ENCODE measurements at places on chromosomes 4 and X.

GRCh38 chr4:41746025-41746439 is 2.5 kb downstream of the PHOX2B start:
- DNase-seq = no peak

DNA sequence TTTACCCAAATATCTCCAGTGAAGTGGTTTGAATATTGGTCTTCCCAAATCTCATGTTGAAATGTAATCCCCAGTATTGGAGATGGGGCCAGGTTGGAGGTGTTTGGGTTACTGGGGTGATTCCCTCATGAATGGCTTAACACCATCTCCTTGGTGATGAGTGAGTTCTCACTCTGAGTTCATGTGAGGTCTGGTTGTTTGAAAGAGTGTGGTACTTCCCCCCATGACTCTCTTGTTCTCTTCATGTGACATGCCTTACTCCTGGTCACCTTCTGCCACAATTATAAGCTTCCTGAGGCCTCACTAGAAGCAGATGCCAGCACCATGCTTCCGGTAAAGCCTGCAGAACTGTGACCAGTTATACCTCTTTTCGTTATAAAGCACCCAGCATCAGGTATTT is 32.9 kb upstream of the OTUD4 start:
- DNase-seq = no peak

DNA sequence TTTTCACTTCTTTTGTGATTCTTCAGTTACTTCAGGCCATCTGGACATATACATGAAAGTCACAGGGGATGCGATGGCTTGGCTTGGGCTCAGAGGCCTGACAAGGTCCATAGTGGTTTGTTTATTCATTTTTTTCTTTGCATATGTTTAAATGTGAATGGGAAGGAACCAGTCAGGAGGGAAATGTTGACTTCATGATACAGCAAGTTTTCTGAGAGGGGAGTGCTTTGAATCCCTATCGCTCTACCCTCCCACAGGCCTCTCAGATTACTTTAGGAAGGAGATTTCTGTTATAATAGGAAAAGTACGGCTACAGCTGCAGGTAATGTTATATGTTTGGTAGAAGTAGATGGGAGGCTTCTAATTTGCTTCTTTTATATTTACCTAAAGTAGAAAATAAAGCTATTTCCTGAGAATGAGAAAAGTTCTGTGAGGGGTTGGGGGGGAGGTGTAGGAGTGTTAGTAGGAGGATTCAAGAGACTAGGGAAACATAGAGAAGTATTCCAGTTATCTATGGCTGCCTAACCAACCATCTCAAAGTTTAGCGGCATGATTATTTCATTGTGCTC is 322.9 kb downstream of the RAPGEF2 start:
- no peak for DNase-seq

DNA sequence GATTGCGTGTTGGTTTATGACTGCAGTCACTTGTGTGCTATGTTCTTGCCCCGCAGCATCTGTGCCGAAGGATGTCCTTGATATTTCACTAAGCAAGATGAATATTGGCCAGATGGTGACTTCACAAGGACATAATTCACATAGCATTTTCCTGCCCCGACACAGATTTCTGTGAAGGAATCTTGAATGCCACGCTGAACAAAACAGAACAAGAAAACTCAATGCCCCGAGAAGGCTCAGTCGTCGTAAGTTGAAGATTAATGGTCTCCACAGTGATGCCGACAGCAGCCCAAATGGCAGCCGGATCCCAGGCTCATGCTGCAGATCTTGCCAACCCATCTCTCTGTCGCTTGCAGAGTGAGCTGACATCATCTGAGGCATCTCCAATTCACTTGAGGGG is 145.9 kb downstream of the CPEB2 start:
- no peak for DNase-seq

DNA sequence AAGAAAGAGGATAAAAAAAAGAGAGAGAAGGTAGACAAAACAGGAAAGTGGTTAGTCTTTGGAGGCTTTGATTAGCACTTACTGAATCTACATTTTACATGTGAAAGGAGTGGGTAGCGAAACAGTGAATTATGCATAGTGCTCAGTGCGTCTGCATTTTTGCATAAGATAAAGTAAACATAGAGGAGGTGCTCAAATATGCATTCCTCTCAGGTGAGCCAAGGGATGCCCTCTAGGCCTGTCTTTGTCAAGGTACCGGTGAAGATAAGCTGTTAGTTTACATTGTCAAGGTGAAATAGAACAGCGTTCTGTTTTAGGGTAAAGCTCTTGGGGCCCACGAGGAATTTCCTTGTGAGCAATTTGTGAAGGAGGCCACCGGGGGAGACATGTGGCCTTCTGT is 260.6 kb downstream of the TRIML1 start:
- DNase-seq = no peak

DNA sequence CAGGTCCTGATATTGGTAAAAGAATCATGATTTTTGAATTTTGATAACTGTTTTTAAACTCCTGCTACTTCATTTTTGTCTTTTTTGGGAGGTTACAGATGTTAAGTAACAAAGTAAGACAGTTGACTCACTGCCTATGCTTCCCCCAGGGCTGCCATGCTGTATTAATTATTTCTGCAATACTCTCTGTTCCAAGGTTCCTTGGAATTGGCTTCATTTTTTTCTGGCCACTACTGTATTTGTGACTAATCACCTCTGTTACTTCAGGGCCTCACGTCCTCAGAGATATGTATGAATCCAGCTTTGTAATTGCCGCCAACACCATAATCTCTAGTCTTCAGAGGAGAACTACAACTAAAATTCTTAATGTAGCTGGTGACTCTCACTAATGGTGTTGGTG is 1729.3 kb downstream of the C4orf33 start:
- no peak for DNase-seq

GRCh38 chr4:101294597-101294996 is 52.7 kb downstream of the PPP3CA start:
- DNase-seq = no peak

- DNase-seq = peak; percentile 50
Measured at GRCh38 chr4:143025081-143025704, 159.5 kb upstream of the USP38 start.

GRCh38 chrX:78603908-78604307 is 55.2 kb downstream of the RTL3 start:
- DNase-seq = no peak

DNA sequence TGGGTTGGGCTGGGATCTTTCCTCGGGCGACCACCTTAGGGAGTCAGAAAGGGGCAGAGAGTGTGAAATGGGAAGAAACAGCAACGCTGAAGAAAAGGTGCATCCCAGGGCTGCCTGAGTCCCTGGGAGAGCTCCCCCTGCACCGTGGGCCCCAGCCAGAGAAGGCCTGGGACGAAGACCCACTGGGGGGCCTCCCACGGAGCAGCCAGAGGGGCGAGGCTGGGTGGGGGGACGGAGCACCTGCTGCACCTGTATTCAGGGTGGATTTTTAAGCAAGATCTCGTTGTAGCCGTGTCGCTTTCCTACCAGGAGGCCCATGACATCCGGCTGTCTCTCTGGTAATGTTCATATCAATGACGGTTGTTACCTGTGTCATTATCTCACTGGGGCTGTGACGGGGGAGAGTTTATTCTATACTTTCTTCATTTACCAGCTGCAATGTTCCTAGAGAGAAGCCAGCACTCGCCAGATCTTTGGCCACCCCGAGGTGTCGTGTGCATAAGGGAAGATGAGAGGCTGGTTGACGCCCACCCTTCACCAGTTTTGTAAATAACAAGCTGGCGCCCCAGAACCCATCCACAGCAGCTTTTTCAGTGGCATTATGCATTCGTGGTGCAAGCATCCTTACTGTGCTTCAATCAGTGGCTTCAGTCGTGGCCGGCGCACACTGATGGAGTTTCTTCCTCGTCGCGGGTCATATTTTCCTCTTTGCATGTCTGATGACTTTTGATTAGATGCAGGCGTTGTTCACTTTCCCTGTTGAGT is 5.6 kb upstream of the PCGF3 start:
- no peak for DNase-seq

DNA sequence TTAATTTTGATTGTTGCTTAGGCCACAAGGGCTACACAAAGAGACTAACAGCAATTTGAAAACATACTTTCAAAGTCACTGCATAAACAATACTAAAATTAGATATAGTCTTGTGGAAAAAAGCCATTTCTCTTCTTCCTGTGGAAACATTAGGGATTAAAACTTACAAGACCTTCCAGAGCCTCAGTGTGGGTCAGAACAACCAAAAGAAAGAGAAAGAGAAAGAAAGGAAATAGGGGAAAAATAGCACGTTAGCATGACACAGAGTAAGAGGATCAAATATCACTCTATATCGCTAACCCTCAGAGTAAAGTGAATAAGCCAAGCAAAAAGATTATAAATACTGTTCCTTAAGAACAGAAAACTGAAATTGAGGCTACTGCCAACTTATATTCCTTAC is 127.8 kb upstream of the DIAPH2 start:
- no peak for DNase-seq

DNA sequence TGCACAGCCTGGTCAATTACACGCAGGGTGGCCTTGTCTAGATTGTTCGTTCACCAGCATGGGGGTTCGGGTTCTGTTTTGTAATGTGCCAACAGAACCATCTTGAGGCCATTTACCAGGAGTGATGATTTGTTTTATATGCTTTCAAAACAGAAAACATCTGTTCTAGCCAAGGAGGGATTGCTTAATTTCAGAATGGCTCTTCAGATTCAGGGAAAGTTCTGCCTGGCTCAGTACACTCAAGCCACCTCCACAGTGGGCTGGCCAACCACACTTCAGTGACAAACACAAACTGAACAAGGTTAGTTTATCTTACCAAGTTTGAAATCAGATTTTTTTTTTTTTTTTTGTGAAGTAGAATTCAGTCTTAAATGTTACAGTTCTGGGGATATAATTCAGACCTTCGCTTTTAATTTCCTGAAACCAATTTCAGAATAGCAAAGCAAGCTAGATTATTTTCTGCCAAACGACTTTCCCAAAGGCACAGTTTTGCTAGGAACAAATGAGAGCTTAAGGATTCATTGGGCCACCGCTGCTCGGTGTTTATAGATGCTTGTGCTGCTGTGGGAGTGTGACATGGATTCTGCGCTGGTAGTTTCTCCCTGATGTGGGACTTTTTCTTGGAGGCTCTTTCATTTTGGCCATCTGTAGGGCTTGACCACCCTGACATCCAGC is 23.4 kb downstream of the SMS start:
- DNase-seq = no peak

DNA sequence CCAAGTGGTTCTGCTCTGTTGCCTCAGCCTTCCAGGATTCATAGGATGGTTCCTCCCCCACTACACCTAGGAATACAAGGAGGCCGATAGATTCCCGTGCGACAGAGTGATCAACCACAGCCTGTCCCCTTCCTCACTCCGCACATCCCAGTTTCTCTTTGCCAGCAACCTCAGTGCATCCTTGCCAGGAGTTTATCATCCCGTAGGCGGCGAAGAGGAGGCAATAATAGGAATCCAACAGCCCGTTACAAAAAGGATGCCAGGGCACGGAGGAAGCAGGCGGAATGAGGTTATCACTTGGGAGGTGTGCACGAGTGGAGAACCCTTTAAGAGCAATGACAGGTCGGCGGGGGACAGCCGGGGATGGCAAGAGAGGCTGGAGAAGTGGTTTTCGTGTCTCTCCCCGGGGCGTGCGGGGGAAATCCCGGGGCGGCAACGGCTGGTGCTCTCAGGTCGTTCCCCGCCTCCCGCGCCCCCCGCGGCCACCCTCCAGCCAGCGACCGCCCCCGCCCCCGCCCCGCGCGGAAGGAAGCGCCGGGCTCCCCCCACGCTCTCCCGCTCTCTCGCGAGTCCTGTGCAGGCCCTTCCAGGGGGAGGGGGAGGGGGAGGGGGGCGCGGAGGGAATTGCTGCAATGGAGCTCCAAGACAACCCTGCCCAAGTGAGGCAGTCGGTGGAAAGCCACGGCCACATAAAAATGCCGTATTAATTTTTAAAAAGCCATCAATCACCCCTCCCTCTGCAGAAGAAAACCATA is 1.6 kb downstream of the PPP3CA start:
- no peak for DNase-seq

DNA sequence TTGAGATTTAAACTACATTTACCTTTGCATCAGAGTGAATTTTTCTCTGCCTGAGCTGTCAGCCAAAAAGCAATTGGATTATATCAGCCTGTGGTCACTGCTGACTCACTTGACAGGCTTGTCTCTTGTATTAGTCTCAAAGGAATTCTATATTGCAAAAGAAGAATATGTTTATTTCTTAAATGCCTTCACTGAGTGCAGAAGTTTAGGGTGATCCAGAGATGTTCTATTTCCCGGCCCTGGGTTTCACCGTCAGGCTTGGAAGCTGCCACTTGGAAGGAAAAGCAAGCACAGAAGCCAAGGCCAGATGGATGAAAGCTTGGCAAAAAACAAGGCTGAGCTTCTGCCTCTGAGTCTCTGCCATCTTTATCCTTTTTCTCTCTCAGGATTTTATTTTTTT is 80.9 kb downstream of the FAM114A1 start:
- DNase-seq = no peak

- DNase-seq = no peak
Measured at GRCh38 chr4:26213317-26213716, 107.5 kb upstream of the RBPJ start.

DNA sequence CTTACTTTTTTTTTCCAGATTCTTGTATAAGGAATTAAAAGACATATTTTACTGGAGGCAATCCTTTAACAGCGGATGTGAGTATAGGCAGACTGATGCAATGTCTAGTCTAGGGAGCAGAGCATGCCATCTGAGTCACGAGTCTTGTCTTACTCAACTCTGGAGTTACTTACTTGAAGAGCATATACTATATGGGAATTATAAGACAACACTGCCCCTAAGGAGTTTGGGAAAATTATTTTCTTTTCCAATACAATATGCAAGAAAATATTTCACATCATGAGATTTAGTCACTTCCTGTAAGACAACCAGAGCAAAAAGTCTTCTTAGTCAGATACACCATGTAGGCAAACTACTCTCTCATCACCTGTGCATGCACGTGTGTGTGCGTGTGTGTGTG is 537.3 kb upstream of the FTHL17 start:
- DNase-seq = no peak

GRCh38 chr4:113189546-113189945 is 140.1 kb downstream of the ANK2 start:
- DNase-seq = no peak

DNA sequence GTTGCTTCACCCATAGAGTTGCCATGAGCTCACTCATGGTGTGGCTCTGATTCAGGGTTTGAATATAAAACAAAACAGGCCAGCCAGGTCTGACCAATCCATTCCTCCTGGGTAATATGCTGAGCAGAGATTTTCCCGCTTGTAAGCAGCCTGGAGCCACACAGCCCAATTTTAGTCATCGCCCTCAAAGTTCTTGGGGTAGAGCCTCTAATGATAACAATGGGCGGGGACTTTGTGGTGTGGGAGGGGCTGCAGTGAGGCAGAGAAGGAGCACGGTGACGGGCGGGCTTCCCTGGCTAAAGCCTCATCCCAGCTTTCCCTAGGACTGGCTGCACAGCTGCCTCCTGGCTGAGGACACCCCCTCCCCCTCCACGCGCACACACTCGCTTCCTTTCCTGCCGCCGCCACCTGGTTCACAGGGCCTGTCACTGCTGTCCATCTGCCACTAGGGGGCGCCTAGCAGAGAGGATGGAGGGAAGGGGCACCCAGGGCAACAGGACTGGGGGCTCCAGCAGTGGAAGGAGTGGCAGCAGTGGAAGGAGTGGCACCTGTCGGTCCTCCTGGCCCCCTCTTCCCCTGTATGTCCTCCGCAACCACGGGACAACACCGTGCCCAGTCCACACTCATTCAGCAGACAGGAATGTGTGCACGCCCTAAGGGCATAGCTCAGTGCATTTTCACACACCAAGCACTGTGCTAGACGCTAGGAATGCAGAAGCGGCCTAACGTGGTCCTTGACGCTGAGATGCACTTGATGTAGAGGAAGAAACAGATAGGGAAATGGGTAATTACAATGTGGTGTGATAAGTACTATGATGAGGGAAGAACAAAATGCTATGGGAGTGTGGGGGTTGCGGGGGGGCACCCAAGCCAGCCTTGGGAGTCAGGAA is 26.8 kb downstream of the PRPS1 start:
- DNase-seq = peak; percentile 34
